NCI-H1417 (cell line): ENCODE measurements at places on chromosomes 16 and 17.

DNA sequence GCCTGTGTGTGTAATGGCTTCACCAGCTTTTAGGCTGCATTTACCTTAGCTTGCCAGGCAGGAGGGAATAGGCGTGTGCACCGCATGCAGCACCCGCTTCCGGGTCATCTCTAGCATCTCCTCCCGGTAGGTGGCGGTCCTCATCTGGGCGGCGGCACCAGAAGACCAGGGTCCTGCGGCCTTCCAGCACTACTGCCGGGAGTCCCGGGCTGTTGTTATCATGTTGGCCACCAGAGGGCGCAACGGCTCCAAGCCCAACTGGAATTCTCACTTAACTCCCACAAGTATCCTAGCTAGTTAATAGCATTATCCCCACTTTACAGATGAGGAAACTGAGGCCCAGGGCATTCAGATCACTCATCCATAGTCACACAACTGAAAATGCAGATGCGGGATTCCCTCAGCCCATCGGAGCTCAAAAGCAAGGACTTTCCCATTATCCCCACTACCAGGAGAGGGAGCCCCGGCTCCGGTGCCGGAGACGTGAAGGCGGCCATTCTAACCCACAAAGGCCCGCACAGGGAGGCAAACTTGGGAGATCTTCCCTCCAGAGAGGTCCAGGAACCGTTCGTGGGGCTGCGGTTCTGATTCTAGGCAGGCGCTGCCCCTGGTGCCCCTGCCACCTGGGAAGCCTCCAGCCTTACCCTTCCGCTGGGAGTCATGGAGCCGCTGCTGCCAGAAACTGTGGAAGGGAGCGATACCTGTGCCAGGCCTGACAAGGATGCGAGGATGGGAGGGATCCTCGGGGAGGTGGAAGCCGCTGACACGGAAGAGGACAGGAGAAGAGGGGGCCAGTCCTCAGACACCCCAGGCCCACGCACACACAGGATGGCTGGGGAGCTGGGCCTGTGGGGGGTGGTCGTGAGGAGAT, 23.9 kb downstream of the LGALS9 start:
- DNase-seq, result peak; percentile 52

DNA sequence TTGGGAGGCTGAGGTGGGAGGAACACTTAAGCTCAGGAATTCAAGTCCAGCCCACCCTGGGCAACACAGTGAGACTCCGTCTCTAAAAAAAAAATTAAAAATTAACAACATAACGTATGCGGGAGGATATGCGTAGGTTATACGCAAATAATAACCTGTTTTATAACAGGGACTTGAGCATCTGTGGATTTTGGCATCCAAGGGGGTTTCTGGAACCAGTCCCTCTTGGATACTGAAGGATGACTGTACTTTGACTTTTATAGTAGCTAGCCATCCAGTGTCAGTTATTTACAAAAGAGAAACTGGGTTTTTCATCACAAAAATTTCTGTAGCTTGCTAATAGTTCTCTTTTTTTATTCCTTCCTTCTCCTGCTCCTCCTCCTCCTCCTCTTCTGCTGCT, 64.5 kb downstream of the TNRC6C start:
- no peak for DNase-seq

DNA sequence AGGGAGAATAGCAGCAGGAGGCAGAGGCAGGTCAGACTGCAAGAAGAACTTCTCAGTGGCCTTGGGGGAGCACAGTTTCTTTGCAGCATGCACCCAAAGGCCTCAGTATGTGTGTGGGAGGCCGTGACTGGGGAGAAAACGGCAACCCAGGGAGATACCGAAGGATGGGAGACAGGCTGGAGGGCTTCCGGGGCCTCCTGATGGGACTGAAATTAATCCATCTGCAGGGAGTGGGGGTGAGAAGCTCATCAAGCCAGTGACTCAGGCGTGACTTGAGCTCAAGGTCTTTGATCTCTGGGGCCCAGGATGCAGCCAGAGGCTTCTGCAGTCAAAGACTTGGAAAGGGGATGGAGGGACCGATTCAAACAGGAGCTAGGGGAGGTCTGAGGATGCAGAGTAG, 5.1 kb upstream of the C17orf113 start:
- no peak for DNase-seq

GRCh38 chr16:86700046-86700945, 121.9 kb downstream of the FOXL1 start:
- DNase-seq, result no peak

- DNase-seq, result peak; percentile 20
These were observed 8.3 kb downstream of the FOXJ1 start for GRCh38 chr17:76132574-76133338.

DNA sequence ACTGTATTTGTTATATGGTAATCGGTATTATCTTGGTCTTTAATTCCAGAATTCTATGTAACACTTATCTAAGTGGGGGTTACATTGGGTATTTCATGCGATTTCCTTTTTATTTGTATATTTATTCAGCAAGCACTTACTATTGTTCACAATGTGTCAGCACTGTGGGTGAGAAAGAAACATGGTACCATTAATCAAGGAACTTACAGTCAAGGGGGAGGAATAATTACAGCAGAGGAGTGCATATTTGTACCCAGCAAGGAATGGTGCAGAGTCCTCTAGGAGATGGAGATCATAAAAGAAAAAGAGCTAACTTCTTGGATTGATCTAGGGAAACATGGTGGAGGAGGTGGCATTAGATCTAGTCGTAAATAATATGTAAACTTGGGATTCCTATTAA, 117.0 kb upstream of the KCNJ16 start:
- DNase-seq, result no peak

DNA sequence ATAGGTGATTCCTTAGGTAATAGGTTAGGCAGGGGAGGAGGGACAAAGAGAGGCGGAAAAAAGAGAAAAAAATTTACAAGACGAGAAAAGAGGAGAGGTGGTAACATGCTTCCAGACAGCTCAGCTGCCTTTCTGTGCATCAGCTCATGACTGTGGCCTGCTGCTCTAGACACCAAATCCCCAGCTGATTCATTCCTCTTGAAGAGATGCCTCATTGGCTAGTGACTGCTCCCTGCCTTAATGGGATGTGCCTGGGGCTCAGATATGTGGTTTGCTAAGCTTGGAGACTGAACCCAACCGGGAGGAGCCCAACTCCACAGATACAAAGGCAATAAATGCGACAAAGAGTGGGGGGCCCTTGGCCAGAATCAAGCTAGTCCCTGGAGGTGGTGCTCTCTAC, 105.9 kb upstream of the FAM20A start:
- DNase-seq, result no peak

DNA sequence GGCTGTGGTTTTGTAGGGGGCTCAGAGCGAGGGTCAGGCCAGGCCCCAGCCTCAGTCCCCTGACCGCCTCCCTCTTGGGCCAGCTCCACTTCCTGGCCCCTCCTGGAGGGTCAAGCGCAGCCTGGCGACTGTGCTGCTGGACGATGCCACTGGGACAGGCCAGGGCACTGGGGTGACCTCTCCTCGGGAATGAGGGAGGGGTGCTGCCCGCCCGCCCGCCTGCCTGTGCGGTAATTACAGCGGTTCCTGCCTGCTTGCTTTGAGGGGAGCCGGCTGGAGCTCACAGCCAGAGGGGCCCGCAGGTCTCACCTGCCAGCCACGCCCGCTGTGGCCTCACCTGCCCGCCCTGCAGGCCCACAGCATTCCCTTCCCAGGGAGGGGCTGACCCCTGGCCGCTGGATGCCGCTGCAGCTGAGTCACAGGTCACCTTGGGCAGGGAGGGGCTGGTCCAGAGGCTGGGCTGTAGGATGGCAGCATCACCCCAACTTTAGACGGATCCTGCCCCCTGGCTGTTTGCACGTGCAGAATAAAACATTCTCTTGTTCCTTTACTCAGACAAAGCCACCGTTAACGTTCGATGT, 76.7 kb upstream of the CBX4 start:
- DNase-seq, result peak; percentile 18

GRCh38 chr17:40412880-40413279, 4.8 kb downstream of the TOP2A start:
- no peak for DNase-seq

DNA sequence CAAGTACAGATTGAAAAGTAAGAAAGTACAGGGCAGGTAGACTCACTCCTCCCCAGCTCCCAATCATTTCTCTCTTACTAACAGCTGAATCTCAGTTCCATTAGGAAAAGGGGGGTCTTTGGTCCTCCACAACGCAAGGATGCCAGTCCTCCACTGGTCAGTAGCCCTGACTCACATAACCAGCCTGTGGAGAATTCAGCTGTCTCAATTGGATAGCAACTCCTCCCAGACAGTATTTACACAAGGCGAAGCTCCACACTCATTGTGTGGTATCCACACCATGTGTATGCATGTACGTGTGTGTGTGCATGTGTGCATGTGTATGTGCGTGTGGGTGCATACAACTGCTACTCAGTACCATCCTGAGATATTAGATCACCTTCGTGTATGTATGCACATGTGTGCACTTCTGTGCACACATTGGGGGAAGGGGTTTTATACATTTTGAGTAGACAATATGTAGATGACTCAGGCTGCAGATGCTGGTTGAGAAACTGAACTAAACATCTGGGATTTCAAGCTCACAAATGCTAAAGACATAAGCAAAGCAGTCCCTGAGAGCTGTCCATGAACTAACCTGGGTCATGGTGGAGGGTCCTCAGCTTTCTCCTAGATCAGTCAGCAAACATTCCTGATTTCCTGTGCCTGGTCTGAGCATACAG, 240.1 kb downstream of the SLC39A11 start:
- no peak for DNase-seq

DNA sequence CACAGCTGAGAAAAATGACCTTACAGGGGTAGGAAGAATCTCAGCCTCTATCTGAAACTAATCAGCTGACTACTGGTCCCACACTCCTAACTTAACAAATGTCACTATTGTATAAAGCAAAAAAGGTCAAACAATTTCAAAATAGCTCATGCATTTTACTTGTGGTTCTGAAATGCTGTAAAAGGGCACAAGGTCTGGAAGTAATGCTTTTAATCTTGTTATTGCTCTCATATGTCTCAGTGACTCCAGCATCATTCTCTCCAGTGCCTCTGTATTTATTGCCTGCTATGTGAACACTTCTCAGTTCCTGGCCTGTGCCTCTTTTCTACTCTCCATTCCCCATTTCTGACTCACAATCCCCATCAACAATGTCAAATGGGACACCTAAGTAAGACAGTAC, 937.7 kb downstream of the CDH11 start:
- no peak for DNase-seq

GRCh38 chr16:72932050-72932449, 115.9 kb downstream of the ZFHX3 start:
- no peak for DNase-seq

- DNase-seq, result no peak
These were observed 3.6 kb downstream of the CDC42EP4 start for GRCh38 chr17:73308017-73308823.

DNA sequence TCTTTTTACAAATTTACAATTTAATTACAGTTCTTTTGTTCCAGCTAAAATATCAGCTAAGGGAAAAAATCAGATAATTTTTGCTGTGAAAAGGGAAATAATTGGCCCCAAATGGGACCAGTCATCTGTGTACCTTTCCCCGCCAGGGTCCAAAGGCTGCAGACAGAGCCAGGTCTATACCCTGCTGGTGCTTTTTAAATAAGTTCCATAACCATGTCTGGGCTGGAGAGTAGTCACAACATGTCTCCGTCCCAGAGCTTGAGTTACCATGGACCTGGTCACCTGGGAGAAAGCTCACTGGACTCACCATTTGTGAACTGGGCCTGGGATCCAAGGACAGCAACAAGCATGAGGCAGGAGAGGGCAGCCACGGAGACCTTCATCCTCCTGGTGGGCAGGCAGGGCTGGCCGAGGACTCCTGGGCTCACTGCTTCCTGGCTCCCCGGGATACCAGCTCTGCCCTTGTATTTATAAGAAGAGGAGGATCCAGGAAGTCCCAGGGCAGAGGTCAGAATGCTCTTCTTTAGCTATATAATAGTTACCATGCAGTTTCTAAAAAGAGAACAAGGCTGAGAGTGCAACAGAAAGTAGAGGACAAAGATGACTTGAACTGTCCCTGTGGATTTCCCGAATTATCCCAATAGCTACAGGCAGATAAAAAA, at the start of gene CCL15:
Gene CCL15, minus strand, starts transcription at position 444 of the 662 bp plus-strand sequence. Its CDS starts 61 bp downstream, at position 383.
- no peak for DNase-seq

- DNase-seq, result no peak
These were observed 86.2 kb downstream of the ABCC6 start for GRCh38 chr16:16137110-16137509.

DNA sequence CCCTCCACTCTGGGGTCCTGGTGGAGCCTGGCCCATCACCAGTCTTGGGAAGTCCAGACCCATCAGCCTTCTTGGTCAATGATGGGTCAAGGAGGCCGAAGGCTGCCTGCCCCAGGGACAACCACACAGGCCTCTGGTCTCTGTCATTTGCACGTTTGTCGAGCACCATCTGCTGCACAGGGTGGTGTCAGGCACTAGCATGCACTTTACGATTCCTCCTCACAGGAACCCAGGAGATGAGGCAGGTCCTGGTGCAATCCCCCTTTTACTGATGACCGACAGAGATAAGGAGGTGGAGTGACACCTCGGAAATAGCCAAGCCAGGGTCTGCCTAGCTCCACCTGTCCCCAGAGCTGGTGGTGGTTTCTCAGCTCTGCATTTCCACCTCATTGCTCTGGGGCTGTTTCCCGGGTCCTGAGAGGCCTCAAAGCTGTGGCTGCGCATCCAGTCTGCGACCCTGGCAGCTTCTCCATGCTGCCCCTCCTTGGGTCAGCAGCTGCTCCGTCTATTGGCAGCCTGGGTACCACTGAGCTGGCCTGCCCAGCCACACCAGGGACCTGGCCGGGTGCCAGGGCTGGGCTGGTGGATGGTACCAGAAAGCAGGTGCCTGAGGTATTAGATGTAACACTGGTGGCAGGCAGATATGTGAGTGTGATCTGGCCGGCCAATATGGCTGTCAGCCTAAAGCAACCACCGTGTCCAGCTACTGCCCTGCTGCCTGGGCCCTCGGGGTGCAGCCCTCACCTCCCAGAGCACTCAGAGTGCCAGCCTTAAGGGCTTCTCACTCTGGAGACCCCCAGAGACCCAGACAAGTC, 10.0 kb downstream of the MMP15 start:
- peak; percentile 55 for DNase-seq

DNA sequence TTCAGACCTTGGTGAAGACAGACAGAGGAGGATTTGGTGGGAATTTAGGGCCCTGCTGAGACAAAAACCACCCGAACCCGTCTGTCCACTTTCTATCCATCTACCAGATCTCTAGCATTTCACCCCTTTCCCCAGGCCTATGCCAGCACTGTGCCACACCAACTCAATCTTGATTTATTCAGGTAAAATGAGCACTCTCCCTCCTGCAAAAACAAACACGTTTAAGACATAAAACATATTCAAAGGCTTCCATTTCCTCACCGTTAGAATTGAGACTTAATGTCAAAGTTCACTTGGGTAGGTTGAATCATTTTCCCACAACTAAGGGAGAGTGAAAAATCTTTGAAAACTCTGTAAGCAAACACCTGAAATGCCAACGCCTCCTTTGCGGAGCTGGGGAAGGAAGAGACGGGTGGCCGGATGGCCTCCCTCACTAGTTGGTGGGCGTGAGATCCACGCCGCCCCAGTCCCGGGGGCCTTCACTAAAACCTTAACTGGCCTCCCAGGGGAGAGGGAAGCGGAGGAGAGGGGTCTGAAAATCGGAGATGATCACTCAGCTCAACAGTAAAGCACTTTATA, 862 bp downstream of the DCAKD start:
- DNase-seq, result peak; percentile 77

- no peak for DNase-seq
These were observed 2.2 kb downstream of the PIP4K2B start for GRCh38 chr17:38797158-38797490.

GRCh38 chr17:43599046-43599395, 52.9 kb upstream of the ETV4 start:
- DNase-seq, result no peak
